Activated naive CD8-positive, alpha-beta T cell treated with anti-CD3 and anti-CD28 coated beads, Interleukin-2, amount 10 ng/mL, durations not matched to agents 7 days and 5 days (primary cell): ENCODE measurements at places on chromosomes 3 and 15. TPM values are rescaled to one million over a fixed set of nuclear protein-coding genes. Genes with fewer than 3 reads are reported as not detected.

The NMB gene
- total RNA-seq, result 1.7 TPM

The CCDC33 gene
- total RNA-seq, result not detected

The GALNT15 gene
- not detected for total RNA-seq

The AP2M1 gene
- 213 TPM for total RNA-seq

The AP3S2 gene
- 30.8 TPM for total RNA-seq

The GOLGA8J gene
- total RNA-seq, result 0.80 TPM

The LIPH gene
- not detected for total RNA-seq

The COLQ gene
- 3.5 TPM for total RNA-seq

The LMAN1L gene
- total RNA-seq, result 0.37 TPM

The CPEB1 gene
- 0.74 TPM for total RNA-seq

The PLSCR5 gene
- not detected for total RNA-seq

The GCSAM gene
- total RNA-seq, result 14.6 TPM

The ASB14 gene
- total RNA-seq, result not detected

The MME gene
- total RNA-seq, result 0.17 TPM

The DPPA2 gene
- total RNA-seq, result not detected

The OCA2 gene
- total RNA-seq, result not detected

The REC114 gene
- total RNA-seq, result not detected

The USP3 gene
- total RNA-seq, result 75.6 TPM

The RHOV gene
- not detected for total RNA-seq

The PCLAF gene
- 94.2 TPM for total RNA-seq

The TGM4 gene
- not detected for total RNA-seq

The TRH gene
- not detected for total RNA-seq

The MINAR1 gene
- 0.44 TPM for total RNA-seq

The TNFSF10 gene
- 159 TPM for total RNA-seq

The QARS1 gene
- total RNA-seq, result 237 TPM

The MITF gene
- 1.6 TPM for total RNA-seq

The HYAL1 gene
- 0.28 TPM for total RNA-seq

The KNG1 gene
- not detected for total RNA-seq

The EXD1 gene
- total RNA-seq, result not detected

The MED12L gene
- 0.36 TPM for total RNA-seq

The IMPG2 gene
- 0.62 TPM for total RNA-seq

The DISP2 gene
- 2.0 TPM for total RNA-seq

The CD86 gene
- 0.42 TPM for total RNA-seq

The IL5RA gene
- 0.48 TPM for total RNA-seq

The TGM5 gene
- 0.11 TPM for total RNA-seq

The KY gene
- not detected for total RNA-seq

The MOBP gene
- total RNA-seq, result not detected

The MAP6D1 gene
- total RNA-seq, result 1.6 TPM

The CPNE9 gene
- not detected for total RNA-seq

The CIDEC gene
- total RNA-seq, result not detected

The STRIT1 gene
- total RNA-seq, result not detected

The CLRN1 gene
- total RNA-seq, result not detected

The TRAIP gene
- 24.0 TPM for total RNA-seq

The ALCAM gene
- total RNA-seq, result 8.2 TPM

The IGSF11 gene
- 2.4 TPM for total RNA-seq

The SLC12A1 gene
- not detected for total RNA-seq

The KLF15 gene
- total RNA-seq, result 0.22 TPM
